ENCODE measurements at places on chromosomes 1 and 21. TPM values are rescaled to one million over a fixed set of nuclear protein-coding genes. Genes with fewer than 3 reads are reported as not detected.

DNA sequence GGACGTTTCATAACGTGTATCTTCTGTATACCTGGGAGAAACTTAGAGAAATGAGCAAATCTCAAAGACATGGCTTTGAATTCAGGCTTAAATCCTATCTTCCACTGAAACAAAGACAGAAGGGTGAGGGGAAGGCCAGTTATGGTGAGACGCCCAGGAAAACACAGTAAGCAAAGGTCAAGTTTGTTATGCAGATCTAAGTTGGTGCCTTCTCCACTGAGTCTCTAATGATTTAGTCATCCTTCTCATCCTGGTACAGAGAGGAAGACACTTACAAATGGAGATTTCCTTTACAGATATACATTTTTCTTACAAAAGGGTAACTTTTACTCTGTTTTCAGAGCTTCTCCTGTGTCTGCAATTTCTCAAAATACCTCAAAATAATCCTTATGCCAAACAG is 64.4 kb downstream of the MAP3K7CL start:
- H3K36me3 ChIP-seq = no peaks in the 10 kb centered on the region
- H3K27me3 ChIP-seq = no peaks in the 10 kb centered on the region
- no peak for DNase-seq
- no peak overlapping the region for H3K4me3 ChIP-seq
- H3K4me1 ChIP-seq = peaks cover 16% of the 10 kb centered on the region
- H3K27ac ChIP-seq = peak overlapping the region; percentile 26

DNA sequence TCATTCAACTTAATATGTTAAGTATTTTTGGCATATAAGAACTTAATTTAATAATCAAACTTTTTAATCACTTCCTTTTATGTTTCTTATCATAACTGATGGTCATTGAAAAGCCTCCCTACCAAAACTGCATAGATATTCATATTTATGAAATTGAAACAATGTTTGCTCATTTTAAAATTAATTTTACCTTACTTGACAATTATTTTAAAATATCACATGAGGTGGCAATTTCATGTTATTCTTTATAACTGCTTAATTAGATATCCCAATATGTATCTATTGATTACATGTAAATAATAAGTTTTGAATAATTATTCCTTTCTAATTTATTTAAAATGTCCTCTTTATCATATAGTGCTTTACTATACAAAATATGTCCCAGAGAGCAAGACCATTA is 266.1 kb upstream of the NRIP1 start:
- H3K36me3 ChIP-seq = no peaks in the 10 kb centered on the region
- no peak overlapping the region for H3K27ac ChIP-seq
- H3K4me1 ChIP-seq = no peaks in the 10 kb centered on the region

DNA sequence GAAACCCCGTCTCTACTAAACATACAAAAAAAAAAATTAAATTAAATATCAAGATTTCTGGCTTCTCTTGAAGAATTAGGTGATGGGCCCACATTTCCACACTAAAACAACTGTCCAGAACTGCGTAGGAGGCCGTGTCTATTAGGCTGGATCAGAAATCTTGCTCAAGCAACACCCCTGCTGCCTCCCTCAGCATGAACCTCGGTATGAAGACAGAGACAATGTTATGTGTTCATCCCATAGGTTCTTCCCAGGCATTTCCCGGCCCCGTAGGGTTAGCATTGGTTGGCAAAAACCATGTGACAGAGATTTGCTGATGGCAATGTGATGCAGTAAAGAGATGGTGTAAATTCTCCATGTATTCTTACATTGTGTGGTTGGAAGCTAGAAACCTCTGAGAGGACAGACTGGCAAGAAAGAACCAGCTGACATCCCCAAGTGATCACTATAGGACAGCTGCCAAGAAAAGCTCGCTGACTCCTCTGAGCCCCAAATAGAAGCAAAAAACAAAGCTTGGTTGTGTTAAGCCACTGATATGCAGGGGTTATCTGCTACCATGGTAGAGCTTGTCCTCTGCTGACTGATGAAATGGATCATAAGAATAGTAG is 34.5 kb downstream of the EBNA1BP2 start:
- DNase-seq = no peak
- H3K27me3 ChIP-seq = no peaks in the 10 kb centered on the region
- no peak overlapping the region for H3K27ac ChIP-seq
- no peaks in the 10 kb centered on the region for H3K36me3 ChIP-seq
- H3K4me1 ChIP-seq = no peaks in the 10 kb centered on the region

- no peaks in the 10 kb centered on the region for H3K27me3 ChIP-seq
- no peaks in the 10 kb centered on the region for H3K36me3 ChIP-seq
- peaks cover 17% of the 10 kb centered on the region for H3K4me1 ChIP-seq
- no peak overlapping the region for H3K4me3 ChIP-seq
- no peak overlapping the region for H3K27ac ChIP-seq
Measured at GRCh38 chr1:9066945-9067807, 2.3 kb downstream of the SLC2A5 start.

DNA sequence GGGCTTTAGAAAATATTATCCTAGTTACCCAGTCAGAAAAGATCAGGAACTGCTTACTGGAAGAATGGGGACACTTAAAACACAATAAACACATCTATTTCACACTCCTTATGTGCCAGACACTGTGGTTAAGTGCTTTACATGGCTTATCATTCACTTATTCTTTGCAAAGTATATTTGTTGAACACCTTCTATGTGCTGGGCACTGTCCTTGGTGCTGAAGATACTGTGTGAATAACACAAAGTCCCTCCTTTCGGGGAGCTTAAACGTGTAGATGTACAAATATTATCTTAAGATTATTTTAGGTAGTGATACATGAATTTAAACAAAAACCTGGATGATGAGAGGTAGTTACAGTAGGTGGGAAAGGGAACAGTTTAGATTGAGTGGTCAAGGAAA is 169.3 kb downstream of the ST6GALNAC5 start:
- H3K36me3 ChIP-seq = no peaks in the 10 kb centered on the region
- no peak for DNase-seq
- H3K4me1 ChIP-seq = no peaks in the 10 kb centered on the region
- H3K27ac ChIP-seq = no peak overlapping the region

GRCh38 chr1:156443286-156443685 is 57.3 kb downstream of the MEF2D start:
- no peak overlapping the region for H3K27ac ChIP-seq
- DNase-seq = no peak
- H3K4me3 ChIP-seq = no peak overlapping the region
- no peaks in the 10 kb centered on the region for H3K36me3 ChIP-seq
- H3K4me1 ChIP-seq = no peaks in the 10 kb centered on the region
- H3K27me3 ChIP-seq = peaks cover 71% of the 10 kb centered on the region

The LINGO4 gene
- 0.29 TPM for total RNA-seq
